ENCODE measurements at places on chromosomes 4 and X. TPM values are rescaled to one million over a fixed set of nuclear protein-coding genes. Genes with fewer than 3 reads are reported as not detected.

GRCh38 chr4:76781698-76782595, 116.0 kb downstream of the SOWAHB start:
- H3K4me3 ChIP-seq, result no peak overlapping the region
- no peaks in the 10 kb centered on the region for H3K27me3 ChIP-seq
- H3K36me3 ChIP-seq, result no peaks in the 10 kb centered on the region
- H3K4me1 ChIP-seq, result peaks cover 16% of the 10 kb centered on the region
- H3K27ac ChIP-seq, result peak overlapping the region; percentile 76

GRCh38 chr4:143397887-143398286, 61.2 kb downstream of the GAB1 start:
- H3K4me3 ChIP-seq, result no peak overlapping the region
- no peaks in the 10 kb centered on the region for H3K36me3 ChIP-seq
- DNase-seq, result no peak
- no peaks in the 10 kb centered on the region for H3K27me3 ChIP-seq
- peaks cover 5% of the 10 kb centered on the region for H3K4me1 ChIP-seq

- no peak overlapping the region for H3K27ac ChIP-seq
- DNase-seq, result no peak
- no peak overlapping the region for H3K4me3 ChIP-seq
- no peaks in the 10 kb centered on the region for H3K4me1 ChIP-seq
- no peaks in the 10 kb centered on the region for H3K27me3 ChIP-seq
Measured at GRCh38 chr4:134935320-134935719, 733.7 kb upstream of the PABPC4L start.

DNA sequence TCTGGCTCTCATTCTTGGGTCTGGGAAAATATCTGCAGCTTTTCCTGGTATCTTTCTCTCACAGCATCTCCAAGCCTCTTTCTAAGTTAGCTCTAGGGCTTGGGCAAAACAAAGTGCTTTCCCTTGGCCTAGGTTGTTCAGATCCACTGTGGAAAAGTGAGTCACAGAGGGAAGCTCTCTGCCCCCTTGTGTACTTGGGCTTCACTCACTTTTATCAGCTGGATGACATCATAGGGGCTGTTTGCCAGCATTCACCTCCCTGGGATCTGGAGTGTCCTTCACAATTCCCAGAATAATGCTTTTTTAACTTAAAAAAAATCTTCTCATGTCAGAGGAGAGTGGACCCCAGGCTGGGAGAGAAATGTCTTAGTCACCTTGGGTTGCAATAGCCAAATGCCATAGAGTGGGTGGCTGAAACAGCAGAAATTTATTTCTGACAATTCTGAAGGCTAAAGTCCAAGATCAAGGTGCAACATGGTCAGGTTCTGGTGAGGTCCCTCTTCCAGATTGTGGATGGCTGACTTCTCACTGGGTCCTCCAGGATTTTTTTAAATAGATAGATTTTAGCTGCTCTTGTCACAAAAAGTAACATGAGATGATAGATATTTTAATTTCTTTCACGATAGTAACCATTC, 247.8 kb downstream of the SH2D1A start:
- no peak overlapping the region for H3K27ac ChIP-seq
- no peaks in the 10 kb centered on the region for H3K27me3 ChIP-seq
- H3K4me1 ChIP-seq, result no peaks in the 10 kb centered on the region
- H3K4me3 ChIP-seq, result no peak overlapping the region
- no peak for DNase-seq
- H3K36me3 ChIP-seq, result no peaks in the 10 kb centered on the region

DNA sequence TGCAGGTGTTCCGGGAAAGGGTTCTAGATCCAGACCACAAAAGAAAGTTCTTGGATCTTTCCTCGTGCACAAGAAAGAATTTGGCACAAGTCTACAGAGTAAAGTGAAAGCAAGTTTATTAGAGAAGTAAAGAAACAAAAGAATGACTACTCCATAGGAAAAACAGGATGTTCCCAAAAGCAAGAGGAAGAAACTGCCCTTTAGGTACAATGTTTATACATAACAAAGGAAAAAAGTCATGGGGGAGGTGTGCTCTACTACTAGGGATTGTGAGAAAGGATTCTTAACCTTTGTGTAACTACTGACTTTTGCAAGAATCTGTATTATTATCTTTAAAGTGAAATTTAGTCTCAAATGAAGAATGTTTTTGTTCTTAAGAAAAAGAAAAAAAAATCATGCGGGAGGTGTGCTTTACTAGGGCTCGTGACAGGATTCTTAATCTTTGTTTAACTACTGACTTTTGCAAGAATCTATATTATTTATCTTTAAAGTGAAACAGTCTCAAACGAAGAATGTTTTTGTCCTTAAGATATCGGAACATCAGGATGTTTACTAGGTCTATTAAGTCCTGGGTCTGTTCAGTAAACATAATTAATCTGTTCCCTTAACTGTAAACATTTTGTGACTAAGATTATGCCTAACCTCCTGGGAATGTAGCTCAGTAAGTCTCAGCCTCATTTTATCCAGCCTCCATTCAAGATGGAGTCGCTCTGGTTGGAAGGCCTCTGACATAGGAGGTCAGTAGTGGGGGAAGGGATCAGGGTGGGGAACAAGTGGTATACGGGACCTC, 110.4 kb upstream of the BEND4 start:
- no peak for DNase-seq
- no peaks in the 10 kb centered on the region for H3K36me3 ChIP-seq
- no peak overlapping the region for H3K27ac ChIP-seq
- no peaks in the 10 kb centered on the region for H3K4me1 ChIP-seq
- no peak overlapping the region for H3K4me3 ChIP-seq

- H3K36me3 ChIP-seq, result no peaks in the 10 kb centered on the region
- H3K4me1 ChIP-seq, result no peaks in the 10 kb centered on the region
- H3K27ac ChIP-seq, result no peak overlapping the region
Measured at GRCh38 chrX:96386325-96386724, 298.3 kb upstream of the DIAPH2 start.

- no peak overlapping the region for H3K27ac ChIP-seq
- no peak overlapping the region for H3K4me3 ChIP-seq
- no peak for DNase-seq
- H3K27me3 ChIP-seq, result no peaks in the 10 kb centered on the region
Measured at GRCh38 chr4:100060765-100061416, 110.8 kb upstream of the H2AZ1 start.

GRCh38 chr4:153418558-153418957, 47.6 kb upstream of the TMEM131L start:
- peaks cover 9% of the 10 kb centered on the region for H3K4me1 ChIP-seq
- H3K4me3 ChIP-seq, result no peak overlapping the region
- no peak for DNase-seq

DNA sequence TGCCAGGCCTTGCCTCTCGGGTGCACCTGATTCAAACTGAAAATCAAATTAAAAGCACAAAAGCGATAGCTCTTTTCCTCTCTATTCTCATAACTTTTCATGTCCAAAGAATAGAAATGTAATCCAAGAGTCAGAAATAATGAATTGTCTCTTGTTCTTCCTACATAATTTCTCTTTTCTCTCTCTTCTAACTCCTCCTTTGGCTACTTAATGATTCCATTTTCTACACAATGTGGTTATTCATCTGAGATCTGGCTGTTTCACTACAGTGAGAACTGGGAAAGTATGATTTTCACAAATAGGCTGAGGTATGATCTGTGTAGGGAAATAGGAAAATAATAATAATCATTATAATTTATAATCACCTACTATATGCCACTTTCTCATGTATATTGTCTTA, 703.5 kb downstream of the PDHA2 start:
- H3K36me3 ChIP-seq, result no peaks in the 10 kb centered on the region
- no peaks in the 10 kb centered on the region for H3K4me1 ChIP-seq
- no peak for DNase-seq

DNA sequence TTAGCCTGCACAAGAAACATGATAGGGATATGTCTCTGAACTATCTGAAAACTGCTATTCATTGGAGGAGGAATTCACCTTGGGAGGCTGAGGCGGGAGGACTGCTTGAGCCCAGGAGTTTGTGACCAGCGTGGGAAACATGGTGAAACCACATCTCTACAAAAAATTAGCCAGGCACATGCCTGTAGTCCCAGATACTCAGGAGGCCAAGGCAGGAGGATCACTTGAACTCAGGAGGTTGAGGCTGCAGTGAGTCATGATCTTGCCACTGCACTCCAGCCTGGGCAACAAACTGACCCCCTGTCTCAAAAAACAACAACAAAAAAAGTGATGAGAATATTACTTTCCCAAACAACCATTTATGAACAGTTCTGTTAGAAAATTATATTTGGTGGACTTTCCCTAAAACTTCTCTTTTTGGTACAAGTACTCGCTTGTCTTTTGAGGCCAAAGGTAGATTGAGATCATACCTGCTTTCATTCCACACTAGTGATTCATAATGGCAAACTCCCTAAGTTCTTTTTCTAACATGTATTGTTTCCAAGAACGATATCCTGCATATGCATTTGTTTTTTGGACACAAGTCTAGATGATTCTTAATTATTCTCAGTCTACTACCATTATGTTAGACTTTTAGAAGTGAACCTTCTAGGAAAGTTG, 33.4 kb downstream of the METTL14 start:
- no peaks in the 10 kb centered on the region for H3K36me3 ChIP-seq
- no peak overlapping the region for H3K27ac ChIP-seq
- DNase-seq, result no peak
- no peaks in the 10 kb centered on the region for H3K4me1 ChIP-seq

- H3K4me1 ChIP-seq, result no peaks in the 10 kb centered on the region
- no peak overlapping the region for H3K27ac ChIP-seq
- H3K4me3 ChIP-seq, result no peak overlapping the region
- no peaks in the 10 kb centered on the region for H3K27me3 ChIP-seq
- DNase-seq, result no peak
- H3K36me3 ChIP-seq, result no peaks in the 10 kb centered on the region
Measured at GRCh38 chrX:106302304-106302703, 134.2 kb downstream of the PWWP3B start.

GRCh38 chrX:22136711-22137110, 104.6 kb downstream of the PHEX start:
- no peak overlapping the region for H3K4me3 ChIP-seq
- DNase-seq, result no peak
- H3K27ac ChIP-seq, result no peak overlapping the region

- no peak for DNase-seq
- no peak overlapping the region for H3K27ac ChIP-seq
- H3K36me3 ChIP-seq, result no peaks in the 10 kb centered on the region
- H3K4me3 ChIP-seq, result no peak overlapping the region
- H3K27me3 ChIP-seq, result no peaks in the 10 kb centered on the region
Measured at GRCh38 chr4:89196056-89196674, 84.8 kb downstream of the TIGD2 start.

DNA sequence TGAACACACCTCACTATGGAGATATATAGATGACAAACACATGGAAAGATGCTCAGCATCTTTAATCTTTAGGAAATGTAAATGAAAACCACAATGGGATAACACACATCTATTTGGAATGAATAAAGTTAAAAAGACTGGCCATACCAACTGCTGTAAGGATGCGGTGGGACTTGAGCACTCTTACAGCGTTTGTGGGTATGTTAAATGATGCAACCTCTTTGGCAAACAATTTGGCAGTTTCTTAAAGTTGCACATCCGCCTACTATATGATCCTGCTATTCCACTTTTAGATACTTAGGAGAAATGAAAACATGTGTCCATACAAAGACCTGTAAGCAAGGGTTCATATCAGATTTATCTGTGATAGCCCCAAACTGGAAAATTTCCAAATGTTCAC, 50.7 kb downstream of the MRPL1 start:
- no peaks in the 10 kb centered on the region for H3K27me3 ChIP-seq
- peaks cover 6% of the 10 kb centered on the region for H3K36me3 ChIP-seq
- no peak overlapping the region for H3K27ac ChIP-seq
- H3K4me1 ChIP-seq, result no peaks in the 10 kb centered on the region
- no peak for DNase-seq

TSPAN7 gene
- polyA plus RNA-seq, result 0.38 TPM

HTN3 gene
- polyA plus RNA-seq, result not detected

TACR3 gene
- polyA plus RNA-seq, result not detected

ZFYVE28 gene
- 0.14 TPM for polyA plus RNA-seq

HTRA3 gene
- not detected for polyA plus RNA-seq
